ENCODE measurements at places on chromosomes 6 and 20.
A peak's percentile ranks its signal among the peaks of the same experiment; 100 is the strongest.

DNA sequence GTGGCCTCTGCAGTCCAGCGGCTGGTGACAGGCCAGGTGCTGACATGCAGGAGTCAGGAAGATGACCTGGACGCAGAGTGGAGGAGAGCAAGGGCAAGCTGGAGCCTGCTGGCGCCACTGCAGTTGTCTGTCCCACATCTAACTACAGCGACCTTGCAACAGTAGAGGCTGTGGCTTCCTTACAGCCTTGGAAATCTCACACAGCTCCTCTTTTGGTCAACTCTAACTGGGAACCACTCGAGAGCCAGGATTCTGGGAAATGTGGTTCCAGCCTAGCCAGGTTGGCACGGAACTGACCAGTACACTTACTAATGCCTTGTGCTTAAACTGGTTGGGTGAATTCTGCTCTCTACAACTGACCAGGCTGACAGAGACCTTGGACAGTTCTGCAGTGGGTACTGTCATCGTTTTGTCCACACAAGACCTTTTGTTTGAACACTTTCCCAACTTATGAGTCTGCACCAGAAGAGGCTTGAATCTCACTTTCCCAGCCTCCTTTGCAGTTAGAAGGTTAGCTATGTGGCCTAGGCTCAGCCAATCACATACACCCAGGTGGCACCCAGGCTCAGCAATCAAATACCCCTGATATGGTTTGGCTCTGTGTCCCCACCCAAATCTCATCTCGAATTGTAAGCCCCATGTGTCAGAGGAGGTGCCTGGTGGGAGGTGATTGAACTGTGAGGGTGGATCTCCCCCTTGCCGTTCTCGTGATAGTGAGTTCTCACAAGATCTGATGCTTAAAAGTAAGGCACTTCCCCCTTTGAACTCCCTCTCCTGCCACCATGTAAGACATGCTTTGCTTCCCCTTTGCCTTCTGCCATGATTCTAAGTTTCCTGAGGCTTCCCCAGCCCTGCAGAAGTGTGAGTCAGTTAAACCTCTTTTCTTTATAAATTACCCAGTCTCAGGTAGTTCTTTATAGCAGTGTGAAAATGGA, 153.5 kb downstream of the ZMYND8 start:
- DNase-seq: no peak

DNA sequence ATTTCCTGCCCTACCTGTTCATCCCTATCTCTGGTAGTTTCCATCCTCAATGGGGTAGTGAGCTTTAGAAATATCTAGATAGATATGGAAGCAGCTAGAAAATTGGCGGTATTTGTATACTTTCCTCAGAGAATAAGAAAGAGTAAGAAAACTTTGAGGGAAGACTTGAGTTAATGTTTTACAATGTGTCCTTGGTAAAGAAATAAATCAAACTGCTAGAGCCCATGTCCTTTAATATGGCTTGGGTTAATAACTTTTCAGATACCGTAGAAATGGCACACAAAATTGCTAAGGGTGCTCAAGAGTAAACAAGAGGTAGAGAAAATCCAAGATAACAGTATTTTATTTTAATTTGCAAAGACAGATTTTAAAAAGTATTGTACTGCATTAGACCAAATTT, 28.1 kb upstream of the PGK2 start:
- no peak for DNase-seq

- DNase-seq: no peak
These were observed 2.4 kb upstream of the PKHD1 start for GRCh38 chr6:52089758-52090348.

DNA sequence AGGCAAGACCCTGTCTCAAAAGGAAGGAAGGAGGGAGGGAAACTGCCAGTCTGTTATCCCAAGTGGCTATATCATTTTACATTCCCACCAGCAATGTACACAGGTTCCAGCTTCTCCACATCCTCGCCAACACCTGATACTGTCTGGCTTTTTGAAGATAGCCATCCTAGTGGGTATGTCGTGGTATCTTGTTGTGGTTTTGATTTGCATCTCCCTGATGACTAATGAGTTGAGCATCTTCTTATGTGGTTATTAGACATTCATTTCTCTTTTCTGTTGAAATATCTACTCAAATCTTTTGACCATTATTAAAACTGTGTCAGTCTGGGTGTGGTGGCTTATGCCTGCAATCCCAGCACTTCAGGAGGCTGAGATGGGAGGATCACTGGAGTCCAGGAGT, 47.9 kb upstream of the ARID1B start:
- no peak for DNase-seq

DNA sequence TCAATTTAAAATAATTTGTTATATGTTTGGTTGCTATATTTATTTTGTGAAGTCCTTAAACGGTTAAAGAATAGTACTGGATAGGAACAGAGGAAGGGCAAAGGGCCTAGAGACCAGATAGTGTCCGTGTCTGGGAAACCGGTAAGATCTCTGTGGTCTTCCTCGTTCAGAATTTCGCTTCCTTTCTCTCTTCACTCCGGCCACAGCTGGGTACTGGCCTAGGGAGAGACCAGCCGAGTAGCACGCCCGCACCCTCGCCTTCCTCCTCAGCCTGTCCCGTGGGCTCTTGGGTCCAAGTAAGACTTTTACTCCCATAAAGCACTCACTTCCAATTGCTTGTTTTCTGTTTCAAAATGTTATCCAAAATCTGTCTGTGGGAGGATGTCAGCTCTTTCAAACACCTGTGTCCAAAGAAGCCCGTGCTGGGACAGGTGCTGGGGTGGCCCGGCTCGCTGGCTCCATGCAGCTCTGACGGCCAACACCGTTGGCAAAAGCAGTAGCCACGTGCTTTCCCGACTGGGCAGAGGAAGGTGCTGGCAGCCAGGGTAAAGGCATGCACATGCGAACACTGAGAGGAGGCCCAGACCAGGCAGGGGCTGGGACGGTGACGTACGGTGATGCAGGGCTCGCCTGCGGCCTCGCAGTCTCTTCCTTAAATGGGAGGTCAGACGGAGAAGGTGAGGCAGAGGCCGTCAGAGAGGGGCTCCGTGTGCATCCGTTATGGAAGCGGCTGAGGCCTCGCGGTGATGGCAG, 112.2 kb downstream of the IRF4 start:
- no peak for DNase-seq

DNA sequence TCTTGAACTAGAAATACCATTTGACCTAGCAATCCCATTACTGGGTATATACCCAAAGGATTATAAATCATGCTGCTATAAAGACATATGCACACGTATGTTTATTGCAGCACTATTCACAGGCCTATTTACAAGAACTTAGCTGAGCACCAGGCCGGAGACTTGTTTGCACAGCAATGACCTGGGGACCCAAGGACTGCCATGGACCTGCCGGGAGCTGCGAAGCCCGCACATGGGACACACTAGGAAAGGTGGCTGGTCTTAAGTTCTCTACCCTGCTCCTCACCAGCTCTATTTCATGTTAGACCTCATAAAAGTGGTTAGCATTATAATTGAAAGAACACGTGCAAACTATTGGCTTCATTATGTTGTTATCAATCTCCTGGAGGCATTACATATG, 70.4 kb upstream of the CST7 start:
- DNase-seq: no peak

DNA sequence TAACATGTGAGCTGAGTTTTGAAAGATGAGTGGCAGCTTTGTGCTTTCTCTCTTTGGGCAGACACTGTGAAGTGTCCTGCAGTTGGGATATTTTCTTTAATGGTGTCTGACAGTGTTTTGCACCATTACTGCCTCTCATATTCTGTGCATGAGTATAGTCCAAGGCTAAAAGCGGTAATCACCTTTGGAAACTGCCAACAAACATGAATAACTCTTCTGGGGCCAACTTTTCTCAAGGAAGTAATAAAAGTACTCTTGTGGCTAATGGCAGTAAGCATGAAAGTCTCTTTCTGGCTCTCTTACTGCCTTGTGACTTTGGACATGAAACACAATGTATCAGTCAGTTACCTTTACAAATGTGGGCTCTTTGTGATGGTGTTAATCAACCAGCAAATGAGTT, 91.7 kb upstream of the SOX4 start:
- no peak for DNase-seq

DNA sequence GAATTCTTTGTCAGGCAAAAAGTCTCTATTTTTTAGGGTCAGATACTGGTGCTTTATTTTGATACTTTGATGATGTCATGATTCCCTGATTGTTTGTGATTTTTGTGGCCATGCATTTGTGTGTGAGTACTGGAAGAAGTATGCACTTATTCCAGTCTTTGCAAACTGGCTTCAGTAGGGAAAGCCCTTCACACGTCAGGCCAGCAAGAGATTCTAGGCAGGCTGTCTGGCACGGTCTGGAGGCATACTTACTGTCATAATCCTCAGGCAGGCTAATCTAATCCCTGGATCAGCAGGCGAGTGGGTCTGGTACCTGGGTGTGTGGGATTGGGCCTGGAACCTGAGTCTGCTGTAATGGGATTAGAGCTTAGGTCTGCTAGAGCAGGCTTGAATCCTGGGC, 391.8 kb upstream of the MMS22L start:
- no peak for DNase-seq

DNA sequence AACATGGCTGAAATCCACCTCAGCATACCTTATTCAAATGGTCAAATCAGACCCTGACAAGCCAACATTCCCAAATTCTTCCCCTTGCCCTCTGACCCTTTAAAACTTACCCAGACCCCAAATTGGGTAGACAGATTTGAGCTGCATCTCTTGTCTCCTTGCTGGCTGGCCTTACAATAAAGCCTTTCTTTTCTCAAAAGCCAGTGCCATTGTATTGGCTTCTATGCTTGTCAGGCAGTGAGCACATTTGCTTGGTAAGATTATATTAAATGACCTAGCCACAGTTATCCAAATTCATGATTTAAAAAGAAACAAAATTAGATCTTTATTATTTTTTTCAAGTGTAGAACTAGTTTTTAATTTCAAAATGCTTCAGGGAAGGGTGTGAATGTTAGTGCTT, 67.8 kb upstream of the FAM83B start:
- DNase-seq: no peak

DNA sequence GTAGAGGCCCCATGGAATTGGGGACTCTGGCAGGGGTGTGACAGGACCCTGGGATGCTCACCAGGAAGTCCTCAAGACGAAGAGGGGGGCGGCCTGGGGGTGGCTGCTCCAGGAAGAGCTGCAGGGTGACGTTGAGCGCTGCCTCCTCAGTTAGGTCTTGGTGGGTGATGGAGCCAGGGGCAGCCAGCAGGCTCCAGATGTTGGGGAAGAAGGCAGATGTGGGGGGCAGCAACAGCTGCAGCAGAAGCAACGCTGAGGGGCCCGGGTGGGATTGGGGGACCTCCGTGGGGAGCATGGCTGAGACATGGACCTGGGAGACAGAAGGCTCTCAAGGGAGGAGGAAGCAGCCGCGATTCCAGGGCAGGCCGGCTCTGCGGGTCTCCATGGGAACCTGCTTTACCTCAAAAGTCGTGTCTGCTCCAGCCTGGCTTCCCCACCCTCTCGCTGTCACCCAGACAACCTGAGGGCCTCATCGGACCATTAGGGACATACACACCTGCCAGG, 591 bp downstream of the VWA7 start:
- no peak for DNase-seq

DNA sequence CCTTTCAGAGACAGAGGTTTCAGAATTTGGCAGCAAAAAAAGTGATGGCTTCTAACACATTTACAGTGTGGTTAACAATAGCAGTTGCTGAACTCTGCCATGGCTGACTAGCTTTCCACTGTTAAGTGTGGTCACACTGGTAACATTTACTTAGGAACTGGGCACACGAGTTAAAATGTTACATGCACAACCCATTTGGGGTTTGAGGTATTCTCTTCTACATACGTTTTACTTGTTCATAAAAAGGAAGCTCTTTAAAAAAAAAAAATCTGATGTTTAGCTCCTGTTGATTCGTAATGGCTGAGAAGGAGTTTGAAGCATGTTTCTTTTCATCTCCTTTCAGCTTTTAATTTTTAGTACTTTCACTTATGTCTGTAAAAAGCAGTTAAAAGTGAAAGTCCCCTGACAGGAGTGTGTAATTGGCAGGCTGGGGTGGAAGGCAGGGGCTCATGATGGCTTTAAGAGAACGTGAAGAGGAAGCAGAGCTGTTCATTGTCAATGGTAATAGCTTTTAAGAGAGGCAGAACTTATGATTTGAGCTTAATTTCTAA, 245.9 kb downstream of the FARS2 start:
- no peak for DNase-seq

DNA sequence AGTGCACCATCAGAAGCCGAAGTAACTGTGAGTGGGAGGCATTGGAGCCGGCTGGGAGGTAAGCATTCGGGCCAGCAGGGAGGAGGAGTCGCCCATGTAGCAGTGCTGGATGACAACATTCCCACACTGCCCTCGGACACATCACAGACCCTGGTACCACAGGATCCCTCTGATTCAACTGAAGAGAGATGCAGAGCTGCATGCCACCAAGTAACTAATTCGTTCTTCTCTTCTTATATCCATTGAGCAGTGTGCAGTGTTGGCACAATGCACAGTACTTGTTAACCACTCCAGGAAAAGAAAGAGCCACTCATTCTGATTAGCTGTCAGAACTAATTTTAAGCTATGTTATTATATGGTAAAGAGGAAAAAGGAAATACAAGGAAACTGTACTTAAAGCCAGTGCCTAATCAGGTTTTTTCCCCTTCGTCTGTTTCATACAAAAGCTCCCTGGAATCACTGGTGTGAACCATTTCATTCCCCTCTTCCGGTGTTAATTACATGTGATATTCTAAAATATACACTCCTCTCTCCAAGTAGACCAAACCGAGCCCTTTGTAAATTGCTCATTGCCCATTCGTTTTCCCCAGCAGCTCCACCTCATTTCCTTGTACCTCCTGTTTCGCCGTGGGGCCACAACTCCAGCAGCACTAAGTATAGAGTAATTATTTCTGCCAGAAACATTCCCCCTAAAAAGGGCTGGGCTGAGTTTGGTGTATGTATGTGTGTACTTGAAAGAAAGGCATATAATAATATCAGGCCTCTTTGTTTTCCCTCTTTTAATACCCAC, 32.4 kb upstream of the ADTRP start:
- DNase-seq: no peak

GRCh38 chr6:52489881-52490280, 69.7 kb downstream of the EFHC1 start:
- DNase-seq: no peak

DNA sequence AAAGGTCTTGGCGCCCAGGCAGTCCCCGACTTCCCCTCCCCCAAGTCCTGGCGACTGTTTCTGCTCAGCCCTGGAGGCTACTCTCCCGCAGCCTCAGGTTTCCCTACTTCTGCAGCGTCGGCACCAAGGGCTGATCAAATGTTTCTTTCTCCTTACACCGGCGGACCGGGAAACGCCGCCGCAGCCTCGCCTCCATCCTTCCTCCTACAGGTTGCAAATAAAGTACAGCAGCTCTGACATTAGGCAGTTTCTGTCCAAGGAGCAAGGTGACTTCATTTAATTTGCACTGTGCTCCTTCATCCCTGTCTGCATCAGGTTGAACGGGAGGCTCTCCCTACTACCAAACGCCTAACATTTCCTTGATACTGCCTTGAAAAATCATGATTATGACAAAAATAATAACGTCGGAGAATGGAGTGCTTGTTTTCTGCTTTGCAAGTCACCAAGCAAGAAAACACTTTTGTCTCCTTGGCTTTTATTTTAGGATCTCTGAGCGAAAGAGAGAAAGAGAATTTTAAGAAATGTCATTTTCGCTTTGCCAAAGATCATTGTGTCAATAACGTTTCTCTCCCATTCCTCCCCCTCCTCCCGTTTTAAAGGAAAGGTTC, 1.0 kb downstream of the CLIC5 start:
- peak; percentile 16 for DNase-seq

Measured in CD4-positive, alpha-beta T cell treated with Interleukin-15 for 4 hours (primary cell).